Caco-2 (cell line): ENCODE measurements at places on chromosomes 7 and 10. TPM values are rescaled to one million over a fixed set of nuclear protein-coding genes. Genes with fewer than 3 reads are reported as not detected.

DNA sequence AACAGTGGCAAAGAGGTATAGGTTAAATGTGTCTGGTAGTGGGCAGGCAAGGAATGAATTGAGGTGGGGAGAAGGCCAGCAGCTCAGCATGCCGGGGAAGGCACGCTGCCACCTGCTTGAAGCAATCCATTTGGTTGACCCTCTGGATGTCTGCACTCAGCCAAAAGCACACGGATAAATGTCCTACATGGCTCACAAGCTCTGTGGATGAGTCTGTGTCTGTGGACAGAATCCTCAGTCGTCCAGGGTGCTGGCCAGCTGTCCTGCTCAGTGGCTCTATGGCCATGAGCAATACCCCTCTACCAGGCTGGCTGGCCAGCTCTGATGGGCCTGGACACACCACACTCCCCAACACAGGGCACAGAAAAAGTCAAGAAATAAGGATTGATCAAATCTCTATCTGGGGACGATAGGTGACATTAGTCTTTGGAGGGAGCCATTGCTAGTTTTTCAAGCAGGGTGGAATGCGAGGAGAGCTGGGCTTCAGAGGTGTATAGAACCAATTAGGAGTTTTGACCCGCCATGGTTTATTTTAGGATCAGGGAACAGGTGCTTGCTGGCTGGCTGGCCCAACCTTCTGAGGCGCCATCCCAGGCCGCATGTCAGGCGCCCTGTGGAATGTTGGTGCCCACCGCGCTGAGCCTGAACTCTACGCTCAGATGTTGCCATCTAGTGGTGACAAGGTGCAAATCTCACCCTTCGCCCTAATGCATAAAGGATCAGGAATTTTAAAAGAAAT is 493.4 kb downstream of the TNS3 start:
- no peaks in the 10 kb centered on the region for H3K36me3 ChIP-seq
- peak; percentile 61 for DNase-seq
- no peaks in the 10 kb centered on the region for H3K27me3 ChIP-seq

- DNase-seq: no peak
- H3K4me1 ChIP-seq: no peaks in the 10 kb centered on the region
- H3K27me3 ChIP-seq: no peaks in the 10 kb centered on the region
- H3K36me3 ChIP-seq: no peaks in the 10 kb centered on the region
These were observed 11.8 kb downstream of the ZAN start for GRCh38 chr7:100745184-100745583.

DNA sequence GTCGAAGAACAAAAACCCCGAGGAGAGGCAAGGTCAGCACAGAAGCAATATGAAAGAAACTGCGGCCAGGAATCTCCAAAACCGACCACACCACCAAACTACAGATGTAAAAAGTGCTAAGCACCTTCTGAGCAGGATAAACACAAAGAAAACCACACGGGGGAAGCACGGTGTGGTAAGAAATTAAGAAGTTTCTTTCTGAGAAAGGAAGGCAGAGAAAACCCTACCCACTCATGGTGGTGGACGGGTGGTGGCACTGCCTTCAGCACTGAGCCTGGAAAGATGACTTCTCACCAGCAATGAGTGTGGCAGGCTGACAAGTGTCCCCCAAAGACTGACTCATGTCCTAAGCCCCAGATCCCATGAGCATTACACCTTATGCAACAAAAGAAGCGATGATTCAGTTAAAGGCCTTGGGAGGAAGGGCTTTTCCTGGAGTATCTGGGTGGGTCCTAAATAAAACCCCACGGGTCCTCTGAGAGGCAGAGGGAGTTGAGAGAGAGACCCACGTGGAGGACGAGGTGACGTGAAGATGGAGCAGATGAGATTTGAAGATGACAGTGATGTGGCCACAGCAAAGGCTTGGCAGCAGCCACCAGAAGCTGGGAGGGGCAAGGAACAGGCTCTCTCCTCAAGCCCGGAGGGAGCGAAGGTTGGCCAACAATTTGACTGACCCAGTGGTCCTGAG is 124.9 kb downstream of the DLG5 start:
- no peak for DNase-seq
- H3K36me3 ChIP-seq: peaks cover 6% of the 10 kb centered on the region
- H3K27ac ChIP-seq: no peak overlapping the region
- no peaks in the 10 kb centered on the region for H3K27me3 ChIP-seq
- no peak overlapping the region for H3K4me3 ChIP-seq

Gene TRIM50
- not detected in 2 replicates for total RNA-seq

Gene ZPBP
- not detected in 2 replicates for total RNA-seq

- no peak overlapping the region for H3K4me3 ChIP-seq
- no peaks in the 10 kb centered on the region for H3K36me3 ChIP-seq
- no peaks in the 10 kb centered on the region; the same call in 1 of the 2 replicates for H3K27me3 ChIP-seq
- H3K4me1 ChIP-seq: no peaks in the 10 kb centered on the region; the same call in 1 of the 2 replicates
These were observed 44.7 kb downstream of the SPAG6 start for GRCh38 chr10:22389856-22390589.

Gene TDRD1
- total RNA-seq: 0.14 TPM in 1 of 2 replicates, not detected in the other

DNA sequence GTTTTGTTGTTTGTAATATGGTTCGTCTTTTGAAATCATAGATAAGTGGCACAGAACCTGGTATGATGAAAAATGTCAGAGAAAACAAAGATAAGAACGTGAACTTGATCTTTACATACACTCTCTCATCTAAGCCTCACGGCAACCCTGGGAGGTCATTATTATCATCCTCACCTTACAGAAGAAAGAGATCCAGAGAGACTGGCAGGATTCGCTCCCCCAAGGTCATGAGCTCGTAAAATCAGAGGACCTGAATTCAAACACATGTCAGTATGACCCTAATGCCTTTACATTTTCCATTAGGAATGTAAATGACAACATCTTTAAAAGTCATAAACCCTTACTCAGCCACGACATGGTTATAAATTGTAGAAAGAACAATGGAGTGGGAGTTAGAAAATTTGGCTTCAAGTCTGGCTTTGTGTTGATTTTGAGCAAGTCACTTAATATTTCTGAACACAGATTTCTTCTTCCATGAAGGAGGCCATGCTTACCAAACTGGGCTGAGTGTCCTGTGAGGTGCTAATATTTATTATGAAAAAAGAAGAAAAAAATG is 35.9 kb downstream of the HIPK2 start:
- H3K36me3 ChIP-seq: no peaks in the 10 kb centered on the region
- DNase-seq: no peak
- H3K27me3 ChIP-seq: no peaks in the 10 kb centered on the region
- no peak overlapping the region for H3K27ac ChIP-seq
- H3K4me1 ChIP-seq: peaks cover 20% of the 10 kb centered on the region
